ENCODE measurements at places on chromosomes 5 and 9.

GRCh38 chr9:80143899-80144298, 572.1 kb downstream of the TLE4 start:
- DNase-seq, result no peak

GRCh38 chr5:123690821-123691220, 178.8 kb downstream of the CSNK1G3 start:
- DNase-seq, result no peak

DNA sequence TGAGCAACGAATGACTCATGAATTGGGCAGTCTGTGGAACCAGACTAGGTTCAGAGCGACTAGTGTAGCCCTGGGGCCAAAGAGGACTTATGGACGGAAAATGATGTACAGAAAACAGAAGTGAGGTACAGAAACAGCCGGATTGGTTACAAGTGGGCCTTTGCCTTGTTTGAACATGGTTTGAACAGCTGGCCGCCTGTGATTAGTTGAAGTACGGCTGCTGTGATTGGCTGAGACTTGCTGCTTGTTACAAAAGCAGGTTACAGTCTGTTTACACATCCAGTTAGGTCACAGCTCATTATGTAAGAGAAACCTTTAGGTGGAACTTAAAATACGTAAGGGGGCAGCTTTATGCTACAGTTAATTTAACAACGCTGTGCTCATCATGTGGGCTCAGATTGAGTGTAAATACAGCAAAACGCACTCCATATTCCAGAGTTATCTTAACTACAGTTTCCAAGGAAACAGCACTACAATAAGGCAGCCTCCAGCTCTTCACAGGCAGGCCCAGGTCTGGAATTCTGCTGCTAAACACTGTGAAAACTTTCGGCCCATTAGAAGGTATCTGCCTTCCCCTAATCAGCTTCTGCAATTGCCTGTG, 6.5 kb downstream of the AMACR start:
- DNase-seq, result peak; percentile 95

DNA sequence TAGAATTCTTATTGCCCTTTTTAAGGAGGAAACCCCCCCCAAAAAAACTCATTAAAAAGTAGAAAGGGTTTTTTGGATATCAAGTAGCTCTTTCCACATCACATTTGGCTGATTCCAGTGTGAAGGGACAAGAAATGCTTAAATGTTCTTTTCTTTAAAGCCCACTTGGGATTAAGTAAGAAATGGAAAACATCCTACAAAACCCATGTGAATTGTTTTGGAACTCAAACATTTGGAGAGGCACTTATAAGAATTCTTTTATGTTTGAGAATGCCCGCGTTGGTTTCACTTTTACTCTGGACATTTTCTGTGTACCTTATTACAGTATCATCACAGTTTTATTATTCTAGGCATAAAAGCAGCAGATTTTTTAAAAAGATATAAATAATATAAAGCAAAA, 301.1 kb upstream of the ACTBL2 start:
- DNase-seq, result no peak

DNA sequence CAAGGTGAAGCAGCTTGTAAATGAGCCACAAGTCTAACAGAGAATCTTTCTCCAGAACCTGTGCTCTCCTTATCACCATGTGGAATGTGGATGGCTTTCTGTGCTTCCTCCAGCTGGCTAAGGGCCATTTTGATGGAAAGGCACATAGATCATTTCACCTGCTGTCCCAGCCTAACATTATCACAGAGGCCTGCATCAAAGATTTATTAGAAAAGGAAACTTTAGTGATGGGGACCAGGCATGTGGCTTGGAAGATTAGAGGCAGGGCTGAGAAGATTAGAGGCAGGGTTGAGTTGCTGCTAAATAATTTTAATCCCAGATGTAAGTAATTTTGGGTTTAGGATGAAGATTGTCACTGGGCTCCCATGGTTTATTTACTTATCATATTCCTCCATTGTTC, 6.3 kb downstream of the SPEF2 start:
- no peak for DNase-seq

DNA sequence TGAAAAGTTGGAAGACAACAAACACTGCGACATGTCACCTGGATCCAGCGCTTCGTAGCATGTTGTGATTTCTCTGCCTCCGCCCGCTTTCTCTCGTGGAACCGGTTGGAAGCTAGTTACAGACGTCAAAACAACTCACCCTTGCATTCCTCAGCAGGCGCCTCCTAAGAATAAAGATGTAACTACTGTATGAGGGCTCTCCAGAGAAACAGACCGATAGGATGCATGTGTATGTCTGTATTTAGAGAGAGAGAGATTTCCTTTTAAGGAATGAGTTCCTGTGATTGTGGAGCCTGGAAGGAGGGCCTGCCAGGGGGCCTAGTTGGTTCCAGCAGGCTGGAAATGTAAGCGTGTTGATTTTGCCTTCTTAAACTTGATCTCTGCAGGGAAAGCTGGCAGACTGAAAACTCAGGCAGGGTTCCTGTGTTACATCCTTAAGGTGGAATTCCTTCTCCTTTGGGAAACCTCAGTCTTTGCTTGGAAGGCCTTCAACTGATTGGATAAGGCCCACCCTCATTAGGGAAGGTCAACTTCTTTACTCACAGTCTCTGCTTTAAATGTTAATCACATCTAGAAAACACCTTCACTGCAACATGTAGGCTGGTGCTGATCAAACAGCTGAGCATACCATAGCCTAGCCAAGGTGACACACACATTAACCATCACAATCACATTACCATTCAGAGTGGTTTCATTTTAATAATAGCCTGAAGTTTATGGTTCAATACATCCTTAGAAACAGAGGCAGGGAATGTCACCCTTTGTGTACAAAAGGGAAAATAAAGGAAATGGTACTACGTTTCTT, 163.8 kb downstream of the SYK start:
- no peak for DNase-seq

DNA sequence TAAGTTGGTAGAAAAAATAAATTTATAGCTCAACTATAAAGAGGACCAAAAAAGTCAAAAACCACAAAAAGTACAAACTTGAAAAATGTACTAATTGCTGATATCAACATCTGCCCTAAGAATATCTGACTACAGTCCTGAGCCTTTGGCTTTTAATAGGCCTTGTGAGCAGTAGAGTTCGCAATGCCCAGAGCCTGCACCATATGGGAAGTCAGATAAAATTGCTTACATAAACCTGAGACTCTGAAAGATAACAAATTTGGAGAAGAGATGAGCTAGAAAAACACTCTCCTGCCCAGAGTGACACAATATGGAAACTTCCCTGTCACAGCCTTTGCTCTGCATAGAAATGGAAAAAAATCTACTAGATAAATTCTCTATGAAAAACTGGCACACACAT, 368.0 kb upstream of the GRIN3A start:
- DNase-seq, result peak; percentile 23

DNA sequence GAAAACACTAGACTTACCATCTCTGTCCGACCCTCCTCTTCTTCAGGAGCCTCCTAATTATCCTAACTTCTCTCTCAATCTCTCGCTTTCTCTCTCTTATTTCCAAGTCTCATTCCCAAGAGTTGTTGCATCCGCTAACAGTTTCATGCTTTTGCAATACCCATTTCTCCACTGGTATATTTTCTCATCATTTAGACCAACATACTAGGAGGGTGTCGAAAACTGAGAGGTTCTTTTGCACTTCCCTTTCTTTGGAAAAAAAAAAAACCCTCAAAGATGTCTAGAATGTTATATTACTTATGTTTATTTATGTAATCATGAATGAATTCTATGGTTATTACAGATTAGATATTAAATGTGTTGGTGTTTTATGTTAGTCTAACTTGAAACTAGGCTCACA, 35.9 kb downstream of the SPZ1 start:
- no peak for DNase-seq

- DNase-seq, result no peak
Measured at GRCh38 chr9:34512131-34513078, 10.4 kb downstream of the ENHO start.

- DNase-seq, result no peak
Measured at GRCh38 chr9:131848570-131849160, 108.8 kb upstream of the RAPGEF1 start.

Data from NCI-H524 treated with DMSO at 0.1 percent for 48 hours (cell line).